ENCODE measurements at places on chromosomes 1 and 21.
A peak's percentile ranks its signal among the peaks of the same experiment; 100 is the strongest.

GRCh38 chr1:7097938-7098592 lies 312.8 kb downstream of the CAMTA1 start:
- peak; percentile 18 for DNase-seq

DNA sequence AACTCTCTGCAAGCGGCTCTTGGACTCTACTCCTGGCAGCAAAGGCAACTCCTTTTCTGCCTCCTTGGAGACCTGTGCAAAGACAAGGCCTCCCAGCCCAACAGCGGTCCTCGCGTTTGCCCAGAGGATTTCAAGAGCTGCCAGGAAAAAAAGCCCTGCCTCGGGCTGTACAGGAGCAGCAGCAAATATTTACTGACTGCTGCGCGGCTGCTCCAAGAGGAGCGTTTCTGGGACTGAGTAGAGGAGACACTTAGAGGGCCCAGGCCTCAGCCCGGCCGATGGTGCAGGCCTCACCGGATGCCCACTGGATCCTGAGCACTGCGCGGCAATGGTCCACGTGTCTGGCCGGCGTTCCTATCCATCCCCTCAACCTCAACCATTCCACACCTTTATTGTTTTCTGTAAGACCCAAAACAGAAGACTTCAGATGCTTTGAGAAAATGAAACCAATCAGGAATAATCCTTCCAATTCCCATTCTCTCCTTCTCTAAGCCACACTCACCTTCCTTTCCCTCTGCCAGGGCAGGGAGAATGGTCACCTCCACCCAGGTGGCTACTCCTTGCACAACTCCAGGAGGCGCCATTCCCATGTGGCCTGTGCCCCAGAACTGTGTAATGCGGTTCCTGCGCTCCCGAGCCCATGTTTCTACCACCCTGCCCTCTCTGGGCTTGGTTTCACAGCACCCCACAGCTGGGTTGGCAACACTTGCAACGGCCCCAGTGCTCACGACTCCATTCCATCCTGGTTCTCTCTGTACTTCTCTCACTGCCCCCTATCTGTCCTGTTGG lies 215.8 kb downstream of the TRABD2B start:
- DNase-seq, result peak; percentile 57

DNA sequence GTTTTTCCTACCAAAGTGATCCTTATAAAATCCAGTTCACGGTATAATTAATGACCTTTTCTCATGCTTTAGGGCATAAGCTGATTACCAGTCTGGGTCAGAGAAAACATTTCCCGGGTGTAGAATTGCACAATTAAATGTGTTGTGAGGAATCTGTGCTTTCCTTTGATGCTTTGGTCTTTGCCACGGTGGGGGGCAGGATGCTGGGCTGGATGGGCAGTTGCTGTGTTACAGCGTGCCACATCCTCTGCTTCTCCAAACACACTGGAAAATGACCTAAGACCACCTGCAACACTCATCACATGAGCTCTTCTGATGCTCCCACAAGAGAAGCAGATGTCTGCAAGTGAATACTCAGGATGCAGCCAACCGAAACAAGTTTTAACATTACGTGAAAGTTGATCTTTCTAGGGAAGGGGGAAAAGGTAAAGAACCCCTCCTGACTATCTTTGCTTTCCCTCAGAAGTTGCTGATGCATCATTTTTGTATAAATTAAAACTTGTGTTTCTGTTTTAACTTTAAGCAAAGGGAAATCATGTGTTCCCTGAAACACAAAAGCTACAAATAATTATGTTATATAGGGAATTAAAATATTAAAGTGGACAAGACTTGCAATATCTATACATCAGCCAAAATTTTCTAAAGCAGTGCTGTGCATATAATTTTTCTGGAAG lies 515.3 kb upstream of the NR5A2 start:
- peak; percentile 5 for DNase-seq

DNA sequence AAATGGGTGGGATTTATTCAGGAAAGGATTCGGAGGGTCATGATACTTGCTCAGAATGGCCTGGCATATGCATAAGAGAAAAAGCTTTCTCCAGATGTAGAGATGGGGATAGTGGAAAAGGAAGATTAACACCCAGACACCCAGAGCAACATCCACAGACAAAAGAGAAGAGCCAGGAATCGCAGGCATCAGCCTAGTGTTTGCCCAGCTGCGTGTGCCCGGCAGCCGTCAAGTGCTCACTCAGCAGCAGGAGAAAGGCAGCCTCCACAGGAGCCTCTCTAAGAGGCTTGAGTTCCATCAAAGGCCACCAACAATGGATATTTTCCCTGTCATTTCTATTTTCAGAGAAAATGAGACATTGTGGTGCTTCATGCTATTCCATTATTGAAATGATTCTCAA lies 54.7 kb downstream of the NTPCR start:
- DNase-seq, result no peak

GRCh38 chr1:54883349-54884102 lies 3.5 kb downstream of the DHCR24 start:
- DNase-seq, result no peak

GRCh38 chr1:246497331-246497915 lies 9.7 kb downstream of the SMYD3 start:
- peak; percentile 80 for DNase-seq

- peak; percentile 96 for DNase-seq
Measured at GRCh38 chr1:24705260-24706073, 39.8 kb upstream of the CLIC4 start.

- no peak for DNase-seq
Measured at GRCh38 chr1:240178366-240178765, 86.7 kb downstream of the FMN2 start.

DNA sequence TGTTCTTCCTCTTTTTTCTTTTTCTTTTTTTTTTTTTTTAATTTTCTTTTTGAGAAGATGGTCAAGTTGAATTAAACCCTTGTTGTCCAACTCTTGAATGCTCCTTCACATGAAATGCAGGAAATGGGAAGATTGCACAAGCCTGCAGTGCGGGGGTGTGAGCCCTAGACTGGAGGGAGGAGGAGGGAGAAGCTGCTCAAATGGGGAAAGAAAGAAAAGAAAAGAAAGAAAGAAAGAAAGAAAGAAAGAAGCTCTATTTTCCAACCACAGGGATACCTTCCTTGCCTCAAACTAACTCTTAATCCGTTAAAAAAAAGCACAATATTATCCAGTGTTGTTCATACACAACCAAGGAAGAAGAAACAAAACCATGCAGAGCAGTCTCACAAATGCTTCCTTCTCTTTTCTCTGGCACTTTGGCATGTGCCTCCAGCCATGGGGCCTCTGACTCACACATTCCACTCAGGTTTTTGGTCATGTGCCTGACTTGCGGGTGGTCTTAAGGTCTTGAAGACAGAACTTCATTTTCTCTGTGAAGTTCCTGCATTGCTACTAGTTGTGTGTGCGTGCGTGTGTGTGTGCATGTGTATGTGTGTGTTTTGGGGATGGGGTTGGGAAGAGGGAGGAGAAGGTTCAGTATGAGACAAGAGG lies 276.1 kb downstream of the RPS6KC1 start:
- DNase-seq, result peak; percentile 26

DNA sequence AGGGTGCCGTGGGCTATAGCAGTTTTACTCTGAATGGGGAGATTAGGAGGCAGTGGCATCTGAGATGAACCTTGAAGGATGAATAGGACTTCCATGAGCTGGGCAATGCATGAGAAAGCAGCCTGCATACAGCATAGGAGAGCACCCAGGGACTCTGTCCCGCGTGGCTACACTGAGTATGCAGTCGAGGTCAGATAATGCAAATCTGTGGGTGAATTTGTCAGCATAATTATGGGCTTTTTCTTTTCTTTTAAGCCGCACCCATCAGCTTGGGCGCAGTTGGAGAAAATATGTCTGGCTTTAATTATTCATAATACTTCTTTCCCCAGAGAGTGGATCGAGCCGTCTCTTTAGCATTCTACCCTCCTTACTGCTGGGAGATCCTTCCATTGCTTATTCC lies 188.5 kb downstream of the ZSCAN20 start:
- DNase-seq, result no peak

DNA sequence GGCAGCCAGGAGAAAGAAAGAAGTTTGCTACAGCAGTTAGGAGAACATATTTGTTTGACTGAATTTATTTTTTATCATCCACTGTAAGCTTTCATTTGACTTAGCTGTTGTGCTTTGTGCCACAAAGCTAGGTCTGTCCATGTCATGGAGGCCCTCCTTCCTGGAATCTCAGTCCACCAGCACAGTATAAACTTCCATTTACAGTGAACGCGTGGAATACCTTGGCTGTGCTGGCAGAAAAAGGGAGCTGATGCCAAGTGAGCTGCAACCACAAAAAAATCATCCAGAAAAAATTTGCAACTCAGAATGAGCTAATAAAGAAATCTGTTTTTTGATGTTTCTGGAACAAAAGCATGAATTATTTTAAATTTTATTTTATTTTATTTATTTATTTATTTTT lies 72.6 kb downstream of the ATP6V1G3 start:
- no peak for DNase-seq

DNA sequence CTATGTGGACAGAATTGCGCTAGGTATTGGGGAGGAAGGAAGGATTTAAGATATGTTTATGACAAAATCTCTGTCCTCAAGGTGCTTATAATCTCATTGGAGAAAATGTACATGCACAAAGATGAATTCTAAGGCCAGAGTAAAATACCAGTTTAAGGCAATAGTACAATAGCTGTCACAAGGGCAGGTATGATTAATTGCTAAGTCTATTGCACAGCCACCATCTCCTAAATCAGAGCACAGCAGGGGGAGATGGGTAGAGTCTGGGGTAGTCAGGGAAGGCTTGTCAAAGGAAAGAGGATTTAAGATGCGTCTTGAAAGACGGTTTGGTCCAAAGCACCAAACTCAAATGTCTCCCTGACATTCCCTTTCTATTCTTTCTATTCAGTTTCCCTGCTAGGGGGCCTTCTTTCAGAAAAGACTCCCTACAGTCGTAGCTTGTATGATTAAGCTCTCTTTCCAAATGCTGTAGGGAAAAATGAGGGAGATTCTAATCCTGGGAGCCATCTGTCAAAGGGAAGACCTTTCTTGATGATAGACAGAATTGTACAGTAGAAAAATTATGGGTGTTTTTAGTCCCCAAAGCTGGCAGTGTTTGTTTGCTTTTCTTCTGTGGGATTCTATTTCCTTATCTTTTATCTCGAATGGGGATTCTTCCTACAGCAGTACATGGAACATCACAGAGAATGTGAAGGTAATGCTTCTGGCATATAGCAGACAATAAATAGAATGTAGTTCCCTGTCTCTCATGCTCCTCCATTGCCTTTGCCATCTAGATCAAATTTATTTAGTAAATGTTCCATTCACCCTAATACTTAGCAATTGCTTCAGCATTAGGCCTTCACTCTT lies 107.6 kb upstream of the NFIA start:
- DNase-seq, result no peak

DNA sequence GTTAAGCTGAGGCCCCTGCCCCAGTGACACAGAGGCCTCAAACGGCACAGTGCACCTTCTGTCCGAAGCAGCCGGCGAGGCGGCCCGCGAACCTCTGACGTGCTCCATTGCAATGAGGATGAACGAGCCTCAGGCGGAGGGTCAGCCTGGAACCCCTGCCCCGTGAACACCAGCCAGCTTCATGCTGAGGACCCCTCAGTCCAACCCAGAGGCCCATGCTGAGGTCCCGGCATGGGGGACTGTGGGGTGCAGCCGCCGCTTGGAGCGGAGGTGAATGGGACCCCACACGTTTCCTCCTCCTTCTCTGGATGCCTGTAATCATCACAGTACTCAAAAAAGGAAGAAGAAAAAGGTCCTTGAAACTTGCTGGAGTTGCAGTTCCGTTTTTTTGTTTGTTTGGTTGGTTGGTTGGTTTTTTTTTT lies 62.1 kb downstream of the PRKCZ start:
- no peak for DNase-seq

GRCh38 chr1:53203466-53203865 lies 6.8 kb downstream of the CPT2 start:
- DNase-seq, result no peak

GRCh38 chr1:194512957-194513356 lies 1326.5 kb upstream of the B3GALT2 start:
- DNase-seq, result no peak

DNA sequence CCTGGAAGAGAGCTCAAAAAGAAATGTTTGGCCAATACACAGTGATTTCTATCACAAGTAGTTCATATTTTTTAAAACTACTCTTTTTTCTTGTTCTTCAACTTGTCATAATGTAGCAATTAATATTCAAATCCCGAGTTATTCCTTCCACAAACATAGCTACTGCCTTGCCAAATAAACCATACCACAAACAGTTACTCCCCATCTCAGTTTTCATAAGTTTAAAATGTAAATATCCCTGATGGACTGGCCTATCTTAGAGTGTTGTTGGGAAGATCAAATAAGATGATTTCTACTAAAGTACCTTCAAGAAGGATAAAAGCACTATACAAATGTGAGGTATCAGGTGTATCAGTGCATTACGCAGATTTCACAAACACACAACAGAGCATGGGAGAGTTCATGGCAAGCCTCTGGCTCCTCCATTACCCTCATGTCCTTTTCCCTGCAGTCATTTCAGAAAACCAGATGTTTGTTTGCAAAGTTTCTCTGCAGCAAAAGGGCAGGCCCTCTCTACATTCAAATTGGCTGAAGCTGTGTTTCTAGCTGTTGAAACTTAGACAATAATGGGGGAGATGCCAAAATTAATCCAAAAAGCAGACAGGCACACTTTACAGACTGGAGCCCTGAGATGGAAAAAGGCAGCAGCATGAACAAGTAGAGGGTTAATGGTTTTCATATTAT lies 16.1 kb downstream of the WLS start:
- DNase-seq, result no peak

DNA sequence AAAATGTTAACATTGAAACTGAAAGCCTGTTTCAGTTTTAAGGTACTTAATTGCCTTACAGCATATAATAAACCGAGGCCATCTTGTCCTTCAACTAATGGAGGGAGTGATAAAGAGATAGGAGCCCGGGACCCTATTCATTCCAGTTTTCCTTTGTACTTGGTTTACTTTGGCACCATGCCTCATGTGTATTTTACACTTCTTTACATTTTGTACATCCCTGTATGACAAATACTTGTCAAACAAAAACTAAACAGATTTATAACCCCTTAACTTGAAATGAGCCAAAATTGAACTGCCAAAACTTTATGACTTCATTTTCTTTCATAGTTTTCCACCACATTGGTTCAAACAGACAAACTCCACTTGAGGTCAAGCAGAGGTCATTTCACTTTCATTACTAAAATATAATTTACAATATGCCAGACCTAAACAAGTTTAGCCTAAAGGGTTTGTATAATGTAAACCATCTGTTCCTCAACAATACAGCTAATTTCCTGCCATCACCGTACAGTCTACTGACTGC lies 30.9 kb upstream of the UBE2U start:
- peak; percentile 75 for DNase-seq

- DNase-seq, result no peak
Measured at GRCh38 chr1:59124166-59124565, 172.7 kb upstream of the FGGY start.

DNA sequence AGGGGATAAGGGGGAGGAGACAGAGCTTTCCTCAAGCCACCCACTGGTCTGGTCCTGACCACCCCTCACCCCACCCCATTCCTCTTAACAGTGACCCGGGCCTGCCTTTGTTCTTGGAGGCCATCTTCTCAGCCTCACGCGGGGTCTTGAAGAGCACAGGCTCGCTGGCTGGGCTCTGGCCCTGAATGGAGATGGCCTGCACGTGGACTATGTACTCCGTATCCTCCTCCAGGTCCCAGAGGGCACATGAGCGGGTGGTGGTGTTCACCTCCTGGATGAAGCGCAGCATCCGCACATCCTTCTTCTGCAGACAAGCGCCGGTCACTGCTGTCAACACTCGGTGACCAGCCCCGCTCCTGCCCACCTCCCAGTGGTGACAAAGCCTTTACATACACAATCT lies 2.6 kb downstream of the FNDC5 start:
- DNase-seq, result no peak

- DNase-seq, result no peak
Measured at GRCh38 chr21:43835050-43835449, 30.0 kb upstream of the AGPAT3 start.

Data from stomach (tissue), 19 donors.